ENCODE measurements at places on chromosomes 1 and 21.

- no peak for DNase-seq
These were observed 24.9 kb downstream of the KIF26B start for GRCh38 chr1:245179706-245180105.

- no peak for DNase-seq
These were observed 6.9 kb downstream of the RIPK4 start for GRCh38 chr21:41759926-41760325.

GRCh38 chr1:47934243-47934805, 62.9 kb downstream of the TRABD2B start:
- DNase-seq: peak; percentile 54

DNA sequence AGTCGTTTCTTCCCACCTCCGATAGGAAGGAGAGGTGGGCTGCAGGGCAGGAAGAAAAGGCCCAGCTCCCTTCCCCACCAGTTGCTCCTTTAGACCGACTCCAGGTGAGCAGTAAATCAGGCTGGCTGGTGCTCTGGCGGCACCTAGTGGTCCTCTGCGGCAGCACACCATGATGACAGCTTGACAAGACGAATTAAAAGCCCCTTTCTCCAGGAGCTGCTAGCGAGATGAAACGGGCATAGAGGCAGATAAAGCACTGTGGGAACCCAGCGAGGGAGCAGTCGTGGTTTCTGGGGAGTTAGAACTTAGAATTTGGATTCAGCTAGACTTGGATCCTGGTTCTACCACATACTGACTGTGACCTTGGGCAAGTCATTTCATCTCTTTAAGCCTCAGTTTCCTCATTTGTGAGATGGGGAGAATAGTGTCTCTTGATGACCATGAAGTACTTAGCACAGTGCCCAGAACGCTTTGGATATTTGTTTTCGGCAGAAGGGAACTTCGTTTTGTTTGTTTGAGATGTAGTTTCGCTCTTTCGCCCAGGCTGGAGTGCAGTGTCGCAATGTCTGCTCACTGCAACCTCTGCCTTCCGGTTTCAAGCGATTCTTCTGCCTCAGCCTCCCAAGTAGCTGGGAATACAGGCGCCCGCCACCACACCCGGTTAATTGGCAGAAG, 21.8 kb upstream of the COL9A2 start:
- peak; percentile 81 for DNase-seq

Data from ovary (tissue), 10 donors.